Activated CD8-positive, alpha-beta memory T cell treated with anti-CD3 and anti-CD28 coated beads for 1 hour (primary cell): ENCODE measurements at places on chromosomes 5 and 9.

DNA sequence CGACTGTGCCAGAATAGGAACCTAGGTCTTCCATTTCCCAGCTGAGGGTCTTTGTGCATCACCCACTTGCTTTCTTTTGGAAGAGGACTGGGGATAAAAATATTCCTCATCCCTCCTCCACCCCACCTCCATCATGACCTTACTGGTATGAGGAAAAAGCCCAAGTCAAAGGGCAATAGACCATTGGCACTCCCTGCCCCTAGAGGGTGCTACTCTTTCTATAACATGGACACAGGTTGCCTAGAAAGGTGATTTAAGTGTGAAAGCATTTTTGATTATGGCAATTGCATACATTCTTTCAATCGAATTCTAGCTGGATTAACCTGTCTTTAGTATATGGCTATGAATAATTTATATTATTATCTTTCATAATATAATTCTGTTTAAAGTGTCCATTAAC is 22.8 kb upstream of the ZNF618 start:
- no peak for DNase-seq

DNA sequence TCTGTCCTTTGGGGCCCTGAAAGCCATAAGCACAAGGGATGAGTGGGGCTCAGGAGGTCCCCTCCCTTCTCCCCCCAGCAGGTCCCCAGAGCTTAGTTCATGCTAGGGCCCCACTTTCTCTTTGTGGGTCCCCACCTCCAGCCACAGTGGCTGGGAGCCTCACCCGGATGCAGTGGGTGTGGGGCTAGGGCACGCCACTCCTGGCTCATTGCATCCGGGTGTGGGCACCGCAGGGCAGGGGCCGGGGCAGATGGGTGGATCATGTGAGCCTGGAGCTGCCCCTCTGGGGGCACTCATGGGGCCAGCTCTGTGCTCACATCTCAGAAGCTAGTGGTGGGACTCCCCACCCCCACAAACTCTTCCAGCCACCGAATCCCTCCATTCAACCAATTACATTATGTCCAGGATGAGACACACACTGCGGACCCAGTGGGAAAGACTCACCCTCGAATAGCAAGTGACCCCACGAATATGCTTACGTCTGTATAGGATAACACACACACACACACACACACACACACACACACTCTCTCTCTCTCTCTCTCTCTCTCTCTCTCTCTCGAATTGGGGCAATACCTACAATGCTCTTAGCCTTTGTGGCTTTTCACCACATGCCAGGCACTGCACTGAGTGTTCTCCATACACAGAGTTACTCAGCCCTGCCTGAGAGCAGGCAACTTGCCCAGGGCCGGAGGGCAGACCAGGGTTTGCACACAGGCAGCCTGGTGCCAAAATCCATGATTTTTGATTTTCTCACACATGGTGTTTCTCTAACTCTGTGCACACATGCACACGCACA is 16.8 kb upstream of the PHYKPL start:
- DNase-seq: peak; percentile 16

GRCh38 chr5:67904366-67904765 is 311.2 kb upstream of the PIK3R1 start:
- DNase-seq: no peak

DNA sequence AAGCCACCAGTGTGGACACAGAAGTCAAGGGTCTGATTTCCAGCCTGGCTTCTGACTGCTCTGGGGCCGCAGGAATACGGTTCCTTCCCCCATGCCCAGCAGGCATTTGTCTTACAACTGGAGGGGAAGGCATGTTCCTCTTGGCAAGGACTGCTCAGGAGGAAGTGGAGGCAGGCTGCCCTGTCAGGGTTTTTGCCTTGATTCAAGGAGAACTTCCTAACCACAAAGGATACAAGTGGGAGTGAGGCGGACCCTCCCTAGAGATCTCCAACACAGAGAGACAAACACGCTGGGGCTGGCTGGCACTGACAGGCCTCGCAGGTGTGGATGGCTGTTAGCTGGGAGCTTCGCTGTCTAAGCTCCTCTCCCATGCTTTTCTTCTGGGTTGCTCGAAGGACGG is 19.1 kb downstream of the TGFBI start:
- no peak for DNase-seq

DNA sequence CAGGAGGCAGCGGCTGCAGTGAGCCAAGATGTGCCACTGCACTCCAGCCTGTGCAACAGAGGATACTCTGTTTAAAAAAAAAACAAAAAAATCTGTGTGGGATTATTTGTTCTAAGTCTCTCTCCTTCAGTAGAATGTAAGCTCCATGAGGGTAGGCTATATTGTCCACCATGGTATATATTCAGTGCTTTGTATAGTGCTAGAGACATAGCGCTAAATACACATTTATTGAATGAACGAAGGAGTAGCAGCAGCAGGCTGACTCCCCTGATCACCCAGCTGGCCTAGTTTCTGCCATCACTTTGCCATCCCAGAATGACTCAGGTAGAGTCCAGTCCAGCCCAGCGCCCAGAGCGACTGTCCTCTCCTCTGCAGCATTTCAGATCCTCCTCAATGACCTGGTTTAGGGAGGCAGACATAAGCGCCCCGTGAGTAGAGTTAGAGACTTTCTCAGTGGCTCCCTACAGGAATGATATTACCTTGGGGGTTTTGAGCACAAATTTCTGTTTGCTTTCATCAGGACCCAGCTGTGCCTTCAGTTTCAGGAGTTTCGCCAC is 716 bp downstream of the HARS1 start:
- DNase-seq: no peak

GRCh38 chr9:23638837-23639426 is 187.1 kb downstream of the ELAVL2 start:
- DNase-seq: no peak

GRCh38 chr5:58804291-58804690 is 221.4 kb downstream of the RAB3C start:
- DNase-seq: no peak
